ENCODE measurements at places on chromosomes 11 and 22. TPM values are rescaled to one million over a fixed set of nuclear protein-coding genes. Genes with fewer than 3 reads are reported as not detected.

Gene TMEM138
- total RNA-seq, result 48.9 TPM

DNA sequence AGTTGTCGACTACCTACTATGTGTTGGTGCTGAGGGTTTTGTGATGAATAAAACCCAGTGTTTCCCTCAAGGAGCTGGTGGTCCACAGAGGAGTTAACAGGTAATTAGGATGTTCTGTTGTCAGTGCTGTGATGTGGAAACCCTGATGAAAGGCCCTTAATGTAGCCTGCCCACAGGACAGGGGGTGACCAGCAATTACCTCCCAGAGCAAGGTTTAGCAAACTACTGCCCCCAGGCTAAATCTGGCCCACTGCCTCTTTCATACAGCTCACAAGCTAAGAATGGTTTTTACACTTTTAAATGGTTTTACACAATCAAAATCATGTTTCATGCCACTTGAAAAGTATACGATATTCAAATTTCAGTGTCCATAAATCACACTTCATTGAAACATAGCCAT, 536.2 kb downstream of the MIAT start:
- H3K27me3 ChIP-seq, result peaks cover 10% of the 10 kb centered on the region
- H3K27ac ChIP-seq, result no peak overlapping the region
- H3K4me1 ChIP-seq, result no peaks in the 10 kb centered on the region
- H3K4me3 ChIP-seq, result no peak overlapping the region

Gene KDM4E
- not detected for total RNA-seq

GRCh38 chr22:47356511-47357011, 594.1 kb downstream of the TBC1D22A start:
- no peaks in the 10 kb centered on the region for H3K4me1 ChIP-seq
- peaks cover 10% of the 10 kb centered on the region for H3K27me3 ChIP-seq
- H3K36me3 ChIP-seq, result peaks cover 3% of the 10 kb centered on the region
- DNase-seq, result no peak
- H3K4me3 ChIP-seq, result no peak overlapping the region
- H3K27ac ChIP-seq, result no peak overlapping the region

Gene SLC25A17
- total RNA-seq, result 6.9 TPM

GRCh38 chr11:45964911-45965389, 42.5 kb downstream of the LARGE2 start:
- peak; percentile 30 for DNase-seq
- H3K27me3 ChIP-seq, result no peaks in the 10 kb centered on the region
- H3K4me1 ChIP-seq, result no peaks in the 10 kb centered on the region
- peaks cover 2% of the 10 kb centered on the region for H3K36me3 ChIP-seq
- H3K27ac ChIP-seq, result no peak overlapping the region

Gene GGTLC3
- not detected for total RNA-seq

Gene TMPRSS5
- total RNA-seq, result 1.5 TPM

DNA sequence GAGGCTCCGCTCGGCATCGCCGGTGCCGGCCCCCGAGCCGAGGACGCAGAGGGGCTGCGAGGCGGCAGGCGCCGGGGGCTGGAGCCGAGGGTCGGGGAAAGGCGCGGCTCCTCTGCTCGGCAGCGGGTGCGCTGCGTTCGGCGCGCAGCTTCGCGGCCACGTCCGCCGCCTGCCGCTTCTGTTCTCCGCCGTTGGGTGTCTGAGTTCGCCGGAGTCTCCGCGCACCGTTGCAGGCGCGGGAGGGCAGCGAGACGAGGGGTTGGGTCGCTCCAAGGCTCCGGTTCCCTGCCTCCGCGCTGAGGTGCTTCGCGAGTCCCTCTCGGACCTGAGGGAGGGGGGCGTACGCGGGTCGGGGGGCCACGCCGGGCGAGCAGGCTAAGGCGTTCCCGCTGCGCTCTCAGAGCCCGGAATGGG, 347 bp downstream of the MN1 start:
- H3K27ac ChIP-seq, result no peak overlapping the region
- H3K36me3 ChIP-seq, result no peaks in the 10 kb centered on the region
- H3K4me3 ChIP-seq, result peak overlapping the region; percentile 86
- DNase-seq, result no peak
- peaks cover 20% of the 10 kb centered on the region for H3K4me1 ChIP-seq

DNA sequence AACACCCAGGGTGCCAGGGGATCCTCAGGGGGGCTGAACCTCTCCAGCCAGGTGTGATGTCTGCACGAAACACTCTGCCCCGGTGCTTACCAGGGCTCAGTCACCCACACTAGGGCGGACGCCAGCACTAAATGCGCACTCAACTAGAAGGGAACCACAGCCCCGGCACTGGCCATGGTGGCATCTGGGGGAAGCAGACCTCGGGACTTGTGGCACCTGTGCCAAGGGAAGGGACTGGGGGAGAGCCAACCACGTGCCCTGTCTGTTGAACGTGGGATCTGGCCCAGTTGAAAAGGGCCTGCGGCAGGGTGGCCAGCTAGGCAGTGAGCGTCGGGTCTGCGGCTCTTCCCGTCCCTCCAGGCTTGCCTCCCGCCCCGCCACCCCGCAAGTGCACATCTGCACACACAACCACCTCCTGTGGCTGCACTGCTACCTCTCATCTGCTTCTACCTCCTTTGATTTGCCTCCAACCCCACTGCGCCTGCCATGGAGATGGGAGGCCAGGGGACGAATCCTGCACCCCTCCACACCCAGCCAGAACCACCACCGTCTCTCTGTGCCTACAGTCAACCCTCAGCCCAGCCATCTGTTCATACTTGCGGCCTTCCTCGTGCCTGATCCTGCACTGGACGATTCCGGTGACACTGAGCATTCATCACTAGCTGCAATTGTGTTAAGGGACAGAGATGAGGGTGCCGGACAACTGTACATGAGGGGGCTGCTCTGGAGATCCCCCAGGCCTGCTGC, 15.0 kb upstream of the MOB2 start:
- H3K27me3 ChIP-seq, result no peaks in the 10 kb centered on the region
- H3K4me1 ChIP-seq, result peaks cover 45% of the 10 kb centered on the region
- peaks cover 9% of the 10 kb centered on the region for H3K36me3 ChIP-seq

Gene KCTD14
- total RNA-seq, result 0.17 TPM

GRCh38 chr11:121800731-121801393, 315.2 kb downstream of the BLID start:
- no peaks in the 10 kb centered on the region for H3K27me3 ChIP-seq
- no peak overlapping the region for H3K4me3 ChIP-seq
- H3K36me3 ChIP-seq, result no peaks in the 10 kb centered on the region

Gene KCTD21
- 2.4 TPM for total RNA-seq

- H3K27ac ChIP-seq, result no peak overlapping the region
- H3K4me1 ChIP-seq, result no peaks in the 10 kb centered on the region
- no peaks in the 10 kb centered on the region for H3K27me3 ChIP-seq
- H3K4me3 ChIP-seq, result no peak overlapping the region
Observed at GRCh38 chr11:27041141-27041899, 705 bp downstream of the BBOX1 start.

DNA sequence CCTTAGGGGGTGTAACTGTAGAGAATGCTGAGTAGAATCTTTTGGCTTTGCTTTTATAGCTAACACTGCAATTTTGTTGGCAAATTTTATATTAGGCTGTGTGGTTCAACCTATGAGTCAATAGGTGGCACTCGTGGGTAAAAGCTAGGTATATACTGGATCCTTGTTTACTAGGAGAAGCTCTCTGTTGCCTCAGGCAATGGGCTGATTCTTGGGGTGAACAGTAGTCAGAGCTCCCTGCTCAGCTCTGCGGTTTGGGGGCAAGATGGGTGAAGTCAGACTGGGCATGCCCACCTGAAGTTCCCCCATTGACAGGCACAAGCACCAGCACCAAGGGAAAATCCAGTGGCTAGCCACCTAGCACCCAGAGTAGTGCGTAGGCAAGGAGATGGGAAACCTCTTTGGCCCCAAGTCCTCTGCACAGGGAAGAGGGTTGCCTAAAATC, 238.7 kb downstream of the FAM181B start:
- no peak for DNase-seq
- no peaks in the 10 kb centered on the region for H3K4me1 ChIP-seq
- H3K27ac ChIP-seq, result no peak overlapping the region
- no peak overlapping the region for H3K4me3 ChIP-seq
- H3K36me3 ChIP-seq, result no peaks in the 10 kb centered on the region
- H3K27me3 ChIP-seq, result no peaks in the 10 kb centered on the region

Gene PANX3
- not detected for total RNA-seq

GRCh38 chr11:47971501-47971900, 8.9 kb upstream of the PTPRJ start:
- no peak for DNase-seq
- no peaks in the 10 kb centered on the region for H3K36me3 ChIP-seq
- no peak overlapping the region for H3K27ac ChIP-seq
- H3K4me3 ChIP-seq, result no peak overlapping the region
- H3K27me3 ChIP-seq, result no peaks in the 10 kb centered on the region

DNA sequence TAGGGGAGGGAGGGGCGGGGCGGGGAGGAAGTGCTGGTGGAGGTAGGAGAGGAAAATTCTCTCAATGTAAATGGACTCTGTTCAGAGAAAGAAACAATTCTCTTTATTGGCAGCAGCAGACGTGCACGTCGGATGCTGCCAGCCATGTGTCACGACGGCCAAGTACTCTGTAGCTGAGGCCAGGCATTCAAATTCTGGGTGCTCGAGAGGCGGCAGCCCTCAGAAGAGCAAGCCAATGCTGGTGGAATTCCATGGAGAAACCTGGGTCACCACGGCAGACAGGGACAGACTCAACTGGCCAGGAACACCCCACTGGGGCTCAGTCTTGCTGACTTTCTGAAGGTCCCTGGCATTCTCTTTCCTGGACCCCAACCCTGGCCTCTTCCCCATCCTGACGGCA, 90.8 kb downstream of the ABTB2 start:
- DNase-seq, result no peak
- H3K27me3 ChIP-seq, result peaks cover 26% of the 10 kb centered on the region
- H3K27ac ChIP-seq, result no peak overlapping the region
- no peaks in the 10 kb centered on the region for H3K36me3 ChIP-seq

DNA sequence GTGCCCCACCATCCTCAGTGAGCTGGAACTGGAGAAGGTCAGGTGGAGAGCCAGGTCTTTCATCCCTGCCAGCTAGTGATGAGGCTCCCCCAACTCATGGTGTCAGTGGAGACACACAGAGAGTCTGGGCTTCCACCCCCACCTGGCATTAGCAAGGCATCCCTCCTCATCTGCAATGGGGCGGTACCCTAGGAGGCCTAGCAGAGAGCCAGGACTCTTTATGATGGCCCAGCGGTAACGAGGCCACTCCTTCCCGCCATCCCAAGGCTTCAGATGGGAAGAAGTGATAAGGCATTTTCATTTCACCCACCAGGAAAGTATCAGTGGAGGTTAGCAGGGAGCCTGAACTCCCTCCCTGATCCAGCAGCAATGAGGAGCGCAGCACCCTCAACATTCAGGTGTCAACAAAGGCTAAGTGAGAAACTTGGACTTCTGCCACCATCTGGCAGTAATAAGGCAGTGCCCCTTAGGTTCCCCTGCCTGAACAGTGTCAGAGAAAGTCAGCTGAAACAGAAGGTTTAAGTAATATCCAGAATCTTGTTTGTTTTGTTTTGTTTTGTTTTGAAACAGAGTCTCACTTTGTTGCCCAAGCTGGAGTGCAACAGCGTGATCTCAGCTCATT, 40.5 kb upstream of the FBLN1 start:
- H3K27me3 ChIP-seq, result peaks cover 6% of the 10 kb centered on the region
- DNase-seq, result no peak
- no peaks in the 10 kb centered on the region for H3K4me1 ChIP-seq
- H3K36me3 ChIP-seq, result no peaks in the 10 kb centered on the region
- no peak overlapping the region for H3K27ac ChIP-seq
- H3K4me3 ChIP-seq, result no peak overlapping the region

DNA sequence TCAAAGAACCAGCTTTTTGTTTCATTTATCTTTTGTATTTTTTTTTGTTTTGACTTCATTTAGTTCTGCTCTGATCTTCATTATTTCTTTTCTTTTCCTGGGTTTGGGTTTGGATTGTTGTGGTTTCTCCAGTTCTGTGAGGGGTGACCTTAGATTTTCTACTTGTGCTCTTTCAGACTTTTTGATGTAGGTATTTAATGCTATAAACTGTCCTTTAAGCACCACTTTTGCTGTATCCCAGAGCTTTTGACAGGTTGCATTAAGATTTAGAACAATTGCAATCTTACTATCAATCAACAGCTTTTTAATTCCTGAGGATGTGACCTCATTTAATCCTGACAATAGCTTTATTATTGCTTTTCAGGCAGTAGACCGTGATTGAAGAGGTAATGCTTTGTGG, 94.3 kb downstream of the ZNF280B start:
- no peak for DNase-seq
- H3K4me3 ChIP-seq, result no peak overlapping the region
- H3K27me3 ChIP-seq, result peaks cover 81% of the 10 kb centered on the region
- H3K4me1 ChIP-seq, result peaks cover 3% of the 10 kb centered on the region
- H3K27ac ChIP-seq, result no peak overlapping the region

Gene TLCD5
- 0.10 TPM for total RNA-seq

DNA sequence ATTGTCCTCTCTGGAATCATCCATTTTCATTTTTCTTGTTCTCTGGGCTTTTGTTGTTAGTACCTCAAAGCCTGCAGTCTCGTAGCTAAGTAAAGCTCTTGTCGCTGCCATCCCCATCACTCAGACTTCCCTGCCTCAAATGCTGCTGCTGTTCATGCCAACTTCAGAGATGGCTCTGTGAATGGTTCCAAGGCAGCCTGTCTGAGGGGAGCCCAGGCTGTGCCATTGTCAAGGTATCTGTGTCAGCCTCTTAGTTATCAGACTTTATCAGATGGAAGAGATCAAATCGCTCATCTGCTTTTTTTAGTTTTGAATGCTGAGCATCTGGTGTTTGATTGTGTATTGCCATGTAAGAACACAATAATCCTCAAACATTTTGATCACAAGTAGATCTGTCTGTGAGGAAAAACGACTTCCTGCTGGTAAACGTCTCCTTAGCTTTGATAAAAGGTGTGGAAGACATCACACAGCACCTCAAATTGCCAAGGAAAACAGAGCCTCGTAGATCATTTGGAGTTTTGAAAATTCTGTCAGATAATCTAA, 304.2 kb upstream of the ZC3H12C start:
- H3K36me3 ChIP-seq, result no peaks in the 10 kb centered on the region
- H3K4me1 ChIP-seq, result no peaks in the 10 kb centered on the region
- no peaks in the 10 kb centered on the region for H3K27me3 ChIP-seq
- no peak overlapping the region for H3K27ac ChIP-seq
- no peak overlapping the region for H3K4me3 ChIP-seq
- no peak for DNase-seq

Gene MFRP
- total RNA-seq, result not detected
